ENCODE measurements at places on chromosomes 6 and 20. TPM values are rescaled to one million over a fixed set of nuclear protein-coding genes. Genes with fewer than 3 reads are reported as not detected.
A peak's percentile ranks its signal among the peaks of the same experiment; 100 is the strongest.

GRCh38 chr20:1119128-1119505 is 715 bp downstream of the PSMF1 start:
- DNase-seq, result no peak

DNA sequence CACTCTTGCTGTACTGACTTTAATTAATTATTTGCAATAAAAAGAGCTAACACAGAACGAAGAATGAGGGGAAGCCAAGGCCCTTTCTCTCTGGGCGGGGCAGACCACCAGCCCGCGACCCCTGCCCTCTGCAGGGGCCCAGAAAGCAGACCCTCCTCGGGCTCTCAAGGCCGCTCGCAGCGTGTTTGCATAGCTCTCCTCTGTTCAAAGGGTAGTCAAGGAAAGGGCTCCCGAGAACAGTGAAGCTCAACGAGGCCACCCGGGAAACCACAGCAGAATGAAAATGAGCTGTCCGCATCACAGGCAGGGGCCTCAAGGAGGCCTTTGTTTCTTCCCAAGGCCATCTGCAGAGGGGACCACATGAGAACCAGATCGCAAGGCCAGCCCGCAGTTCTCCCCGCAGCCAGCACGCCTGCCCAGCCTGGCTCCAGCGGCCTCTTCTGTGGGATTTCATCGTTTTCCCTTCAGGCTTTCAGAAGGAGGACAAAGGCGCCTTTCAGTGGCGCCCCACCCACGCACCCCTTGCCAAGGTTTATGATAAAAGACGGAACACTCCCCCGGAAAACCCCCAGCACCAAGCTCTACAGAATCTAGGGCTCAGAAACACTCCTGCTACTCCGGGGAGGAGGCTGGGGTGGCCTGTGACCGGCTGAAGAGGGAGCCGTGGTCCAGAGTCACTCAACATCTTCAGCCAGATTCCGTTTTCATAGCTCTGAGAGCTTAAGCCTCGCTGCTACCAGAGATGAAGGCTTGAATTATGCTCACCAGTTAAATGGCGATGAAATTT is 25.3 kb downstream of the ACSS1 start:
- peak; percentile 33 for DNase-seq

Gene MAS1
- under 0.01 TPM for total RNA-seq

Gene KIF25
- total RNA-seq, result not detected

Gene DLK2
- total RNA-seq, result 0.36 TPM

Gene DDX27
- 42.8 TPM for total RNA-seq
